ENCODE measurements at places on chromosomes 5 and 9. TPM values are rescaled to one million over a fixed set of nuclear protein-coding genes. Genes with fewer than 3 reads are reported as not detected.

GRCh38 chr5:153425914-153426313 lies 64.6 kb upstream of the GRIA1 start:
- no peak for DNase-seq

The TLN1 gene
- 356 TPM for total RNA-seq

DNA sequence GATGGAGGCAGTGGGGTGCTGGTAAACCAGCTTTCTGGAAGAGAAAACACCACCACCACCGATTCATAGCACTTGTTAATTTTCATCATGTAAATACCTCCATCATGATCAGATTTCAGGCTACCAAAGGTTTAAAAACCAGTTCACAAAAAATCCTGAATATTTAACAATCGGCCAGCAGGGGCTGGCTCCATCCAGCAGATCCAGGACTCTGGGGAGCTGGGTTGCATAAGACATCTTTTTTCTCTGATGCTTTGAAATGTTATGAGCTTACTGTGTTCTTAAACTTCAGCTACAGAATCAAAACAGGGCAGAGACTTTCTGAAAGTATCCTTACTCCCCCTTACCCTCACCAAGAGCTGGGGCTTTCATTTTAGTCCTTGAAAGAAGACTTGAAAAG lies 14.6 kb upstream of the RNF183 start:
- no peak for DNase-seq

The ZDHHC11 gene
- total RNA-seq = 1.3 TPM

The STC2 gene
- total RNA-seq = 30.3 TPM

DNA sequence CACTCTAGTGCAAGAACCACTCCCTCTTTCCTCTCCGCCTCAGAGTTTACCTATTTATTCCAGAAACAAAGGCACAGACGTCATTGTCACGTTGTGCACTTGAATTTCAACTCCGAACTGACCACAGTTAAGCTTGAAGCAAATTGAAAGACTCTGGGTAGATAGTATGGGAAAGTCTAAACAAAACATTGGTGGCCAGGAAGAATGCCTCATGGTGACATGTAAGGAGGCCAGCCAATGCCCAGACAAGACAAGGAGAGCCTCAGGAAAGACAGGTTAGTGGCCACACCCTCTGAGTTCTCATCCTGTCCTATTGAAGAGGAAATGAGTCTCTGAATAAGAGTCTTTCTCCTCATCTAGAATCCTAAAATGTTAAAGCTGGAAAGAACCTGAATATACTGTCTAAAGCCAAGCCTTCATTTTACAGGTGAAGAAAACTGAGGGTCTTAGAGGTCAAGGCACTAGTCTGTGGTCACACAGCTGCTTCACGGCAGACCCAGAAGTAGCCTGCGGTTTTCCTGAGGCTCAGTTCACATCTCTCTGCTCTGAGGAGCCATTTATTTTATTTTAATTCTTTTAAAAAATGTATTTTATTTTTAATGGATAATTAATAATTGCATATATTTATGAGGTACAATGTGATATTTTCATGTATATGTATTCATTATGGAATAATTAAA lies 30.2 kb downstream of the ZFAND5 start:
- no peak for DNase-seq

DNA sequence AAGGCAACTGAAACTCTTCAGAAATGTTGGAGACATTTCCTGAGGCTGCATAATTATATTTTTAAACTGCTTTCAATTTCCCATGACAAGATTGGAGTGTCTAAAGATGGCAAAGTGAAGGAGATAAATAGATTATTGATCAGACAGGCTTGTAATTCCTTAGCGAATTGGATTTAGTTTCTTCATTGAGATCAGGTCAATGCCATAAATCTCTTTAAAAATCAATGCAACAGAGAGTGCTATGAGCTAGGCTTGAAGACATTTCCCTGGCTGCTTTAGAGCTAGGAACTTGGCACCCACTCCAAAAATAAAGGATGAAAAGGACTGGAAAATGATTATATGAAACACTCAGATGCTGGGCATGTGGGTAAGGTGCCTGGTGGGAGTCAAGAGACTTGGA lies 828.4 kb downstream of the TLR4 start:
- no peak for DNase-seq

DNA sequence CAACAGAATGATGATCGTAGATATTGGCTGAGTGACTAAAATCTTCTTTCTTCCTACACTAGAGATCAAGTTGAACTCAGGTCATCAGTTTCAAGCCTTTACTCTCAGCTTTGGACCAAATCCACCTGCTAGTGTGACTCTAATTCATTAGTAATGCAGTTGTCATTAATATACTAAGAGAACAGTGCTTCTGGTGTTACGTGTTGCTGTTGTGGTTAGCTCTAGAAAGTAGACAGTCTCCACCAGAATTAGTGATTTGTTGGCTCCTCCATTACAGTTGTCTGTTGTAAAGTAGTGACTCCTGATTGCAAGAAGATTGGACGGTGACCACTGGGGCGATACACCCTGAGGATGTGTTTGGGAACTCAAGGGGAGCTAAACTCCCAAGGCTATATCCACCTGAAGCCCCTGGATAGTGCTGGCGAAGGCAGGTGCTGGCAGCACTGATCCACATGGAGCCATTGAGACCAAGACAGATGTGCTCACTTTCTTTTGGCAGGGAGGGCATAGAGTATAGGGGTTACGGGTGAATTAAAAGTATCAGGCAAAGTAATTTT lies 3.1 kb downstream of the CAMK4 start:
- DNase-seq = no peak

The CAVIN4 gene
- 0.43 TPM for total RNA-seq

DNA sequence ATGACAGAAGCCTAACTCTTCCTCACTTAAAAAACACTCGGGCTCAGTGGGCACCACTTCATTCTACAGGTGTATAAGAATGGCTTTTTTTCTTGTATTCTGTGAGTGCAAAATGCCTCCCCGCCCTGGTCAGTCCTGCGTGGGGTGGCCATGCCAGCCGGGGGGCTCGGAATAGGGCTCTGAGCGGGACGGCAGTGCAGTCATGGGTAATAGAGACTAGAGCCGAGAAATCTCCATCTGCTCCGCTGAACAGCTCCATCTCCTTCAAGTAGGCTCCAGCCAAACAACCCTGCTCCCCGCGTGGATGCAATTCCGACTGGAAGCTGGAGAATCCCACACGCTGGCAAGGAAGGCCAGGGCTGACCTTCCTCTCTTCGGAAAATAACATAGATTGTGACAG lies 317.0 kb upstream of the IRX4 start:
- DNase-seq = no peak

DNA sequence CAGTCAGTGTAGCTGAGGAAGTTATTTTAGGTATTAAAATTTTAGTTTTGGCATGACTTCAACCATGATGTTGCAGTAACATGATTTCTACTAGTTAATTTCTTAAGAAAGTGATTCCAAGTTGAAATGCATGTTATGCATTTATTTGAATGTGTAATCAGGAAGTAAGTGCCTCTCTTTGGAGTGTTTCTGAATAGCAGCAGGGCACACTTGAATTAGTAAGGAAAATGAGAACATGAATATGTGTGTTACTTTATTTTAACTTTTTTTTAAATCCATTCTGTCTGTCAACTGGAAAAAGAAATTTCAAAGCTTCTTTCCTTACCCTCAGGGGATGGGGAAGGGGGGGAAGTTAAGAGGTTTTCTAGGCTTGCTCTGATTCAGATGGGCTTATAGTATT lies 40.4 kb downstream of the CTNNA1 start:
- DNase-seq = no peak

DNA sequence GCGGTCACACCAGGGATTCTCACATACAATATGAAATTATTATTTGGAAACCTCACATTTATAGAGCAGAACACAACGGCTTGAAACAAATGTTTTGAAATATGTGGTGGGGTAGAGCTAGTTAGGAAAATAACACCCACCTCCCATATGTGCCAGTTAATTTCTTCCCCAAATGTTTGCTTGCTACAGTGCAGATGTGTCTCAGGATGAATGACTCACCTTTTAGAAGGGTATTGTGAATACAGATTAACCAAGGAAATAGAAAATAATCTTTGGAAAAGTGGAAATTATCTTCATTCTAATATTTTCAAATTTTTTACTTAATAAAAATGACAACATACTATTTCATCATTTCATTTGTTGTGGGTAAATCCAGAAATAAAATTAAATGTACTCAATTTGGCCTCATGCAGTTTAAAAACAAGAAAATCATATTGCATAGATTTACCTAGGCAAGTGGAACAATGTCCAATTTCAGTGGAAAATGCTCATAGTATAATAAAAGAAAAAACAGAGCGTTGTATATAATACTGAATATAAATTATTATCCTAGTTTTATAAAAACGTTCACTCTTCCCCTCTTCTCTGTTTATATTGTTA lies 39.3 kb upstream of the RICTOR start:
- no peak for DNase-seq

DNA sequence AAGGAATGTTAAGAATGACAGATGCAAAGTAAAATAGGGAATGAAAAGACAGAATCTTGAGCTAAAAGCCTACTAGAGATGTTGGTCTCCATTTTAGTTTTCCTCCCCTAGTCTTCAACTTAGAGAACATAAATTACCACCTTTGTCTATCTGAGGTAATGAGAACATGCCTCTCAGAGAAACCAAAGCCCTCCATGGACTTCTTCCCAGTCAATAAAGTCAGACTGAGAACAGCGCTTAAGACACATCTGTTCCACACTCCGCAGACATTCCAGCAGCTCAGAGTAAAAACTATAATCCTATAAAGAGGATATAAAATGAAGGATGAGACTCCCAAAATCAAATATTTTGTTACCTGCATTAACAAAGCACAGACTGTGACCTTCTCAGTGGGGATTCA lies 79.2 kb downstream of the DPYSL3 start:
- no peak for DNase-seq

The FBXW2 gene
- 121 TPM for total RNA-seq

The GDF9 gene
- not detected for total RNA-seq

- no peak for DNase-seq
Observed at GRCh38 chr9:70392189-70392588, 22.3 kb downstream of the KLF9 start.

The C5orf63 gene
- total RNA-seq = 5.0 TPM

GRCh38 chr9:136581614-136582447 lies 36.0 kb upstream of the NOTCH1 start:
- DNase-seq = no peak

The ECSCR gene
- total RNA-seq = 20.8 TPM

All from spleen (tissue), 13 donors.